Activated CD8-positive, alpha-beta T cell treated with anti-CD3 and anti-CD28 coated beads for 36 hours (primary cell): ENCODE measurements at places on chromosomes 4 and X. TPM values are rescaled to one million over a fixed set of nuclear protein-coding genes. Genes with fewer than 3 reads are reported as not detected.

AFP gene
- total RNA-seq, result not detected

NR0B1 gene
- not detected for total RNA-seq

TAF7L gene
- total RNA-seq, result not detected

DNA sequence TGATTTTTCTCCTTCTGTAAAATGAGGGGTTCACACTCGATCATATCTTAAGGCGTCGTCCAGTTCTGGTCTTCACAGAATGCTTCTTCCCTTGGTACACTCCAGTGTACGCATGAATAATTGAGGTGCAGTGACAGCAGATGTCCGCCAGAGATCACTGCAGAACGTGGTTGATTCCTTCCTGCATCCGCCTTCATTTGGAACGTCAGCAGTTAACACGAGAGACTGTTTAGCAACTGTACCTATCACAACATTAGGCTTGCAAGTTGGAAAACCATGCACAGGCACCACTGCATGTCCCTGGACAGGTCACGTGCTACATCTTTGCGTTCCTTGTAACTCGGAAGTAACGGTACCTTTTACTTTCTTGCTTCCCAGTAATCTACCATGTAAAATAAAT lies 66.0 kb upstream of the GEMIN8 start:
- no peaks in the 10 kb centered on the region for H3K4me1 ChIP-seq
- H3K36me3 ChIP-seq, result no peaks in the 10 kb centered on the region
- peak; percentile 51 for DNase-seq

DNA sequence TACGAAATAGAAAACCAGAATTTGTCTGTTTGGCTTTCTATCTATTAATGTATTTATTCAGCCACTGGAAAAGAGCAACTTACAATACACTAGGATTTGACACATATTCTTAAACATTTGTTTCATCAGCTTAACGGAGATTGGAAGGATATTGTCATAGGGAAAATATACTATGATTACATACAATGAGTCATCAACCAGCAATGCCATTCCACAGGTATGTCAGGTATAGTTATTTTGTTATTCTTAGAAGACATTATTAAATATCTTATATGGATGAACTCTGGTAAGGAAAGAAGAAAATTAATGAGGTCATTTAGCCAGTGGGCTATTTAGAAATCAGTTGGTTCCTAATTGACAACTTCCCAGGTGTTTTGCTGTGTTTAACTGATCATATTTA lies 926.6 kb downstream of the STIM2 start:
- no peaks in the 10 kb centered on the region for H3K4me1 ChIP-seq
- no peaks in the 10 kb centered on the region for H3K27me3 ChIP-seq
- H3K4me3 ChIP-seq, result no peak overlapping the region
- DNase-seq, result no peak

DNA sequence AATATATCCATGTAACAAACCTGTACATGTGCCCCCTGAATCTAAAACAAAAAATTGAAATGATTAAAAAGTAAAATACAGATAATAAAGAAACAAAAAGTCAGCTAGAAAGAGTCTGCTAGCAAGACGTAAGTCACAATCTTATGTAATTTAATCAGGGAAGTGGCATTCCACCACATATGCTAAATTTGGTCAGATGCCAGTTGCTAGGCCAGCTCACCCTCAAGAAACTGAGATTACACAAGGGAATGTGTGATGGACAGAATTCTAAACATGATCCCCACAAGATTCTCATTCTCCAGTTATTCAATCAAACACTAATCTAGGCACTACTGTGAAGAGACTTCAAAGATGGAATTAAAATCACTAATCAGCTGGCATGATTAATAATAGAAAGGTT lies 689.3 kb downstream of the CENPC start:
- no peaks in the 10 kb centered on the region for H3K27me3 ChIP-seq
- no peak overlapping the region for H3K4me3 ChIP-seq
- H3K27ac ChIP-seq, result no peak overlapping the region
- no peaks in the 10 kb centered on the region for H3K4me1 ChIP-seq
- H3K36me3 ChIP-seq, result no peaks in the 10 kb centered on the region

- no peak overlapping the region for H3K27ac ChIP-seq
- no peaks in the 10 kb centered on the region for H3K36me3 ChIP-seq
- no peak overlapping the region for H3K4me3 ChIP-seq
- H3K27me3 ChIP-seq, result no peaks in the 10 kb centered on the region
- DNase-seq, result no peak
These were observed 200.8 kb downstream of the SPATA18 start for GRCh38 chr4:52251864-52252263.

- peaks cover 14% of the 10 kb centered on the region for H3K4me1 ChIP-seq
- H3K36me3 ChIP-seq, result peaks cover 8% of the 10 kb centered on the region
- peak overlapping the region; percentile 78 for H3K27ac ChIP-seq
- no peak for DNase-seq
- no peaks in the 10 kb centered on the region for H3K27me3 ChIP-seq
These were observed 194.6 kb upstream of the STK26 start for GRCh38 chrX:131828482-131828881.

DNA sequence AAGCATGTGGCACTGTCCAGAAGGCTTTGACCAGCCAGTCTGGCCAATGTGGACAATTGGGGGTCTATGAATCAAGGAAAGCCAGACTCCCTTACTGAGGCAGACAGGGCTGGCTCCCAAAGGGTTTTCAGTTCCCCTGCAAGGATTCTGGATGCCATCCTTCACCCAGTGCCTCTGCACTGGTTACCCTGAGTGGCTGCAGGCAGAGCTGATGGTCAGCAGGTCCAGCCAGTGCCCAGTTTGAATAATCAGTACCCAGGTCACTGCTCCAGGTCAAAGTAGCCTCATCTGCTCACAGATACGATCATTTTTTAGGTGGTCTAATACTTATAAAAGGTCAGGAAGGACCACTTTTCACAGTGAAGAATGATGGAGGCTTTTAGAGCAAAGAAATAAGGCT lies 52.2 kb upstream of the MAMLD1 start:
- DNase-seq, result no peak
- no peaks in the 10 kb centered on the region for H3K4me1 ChIP-seq
- no peaks in the 10 kb centered on the region for H3K27me3 ChIP-seq
- H3K4me3 ChIP-seq, result no peak overlapping the region

DNA sequence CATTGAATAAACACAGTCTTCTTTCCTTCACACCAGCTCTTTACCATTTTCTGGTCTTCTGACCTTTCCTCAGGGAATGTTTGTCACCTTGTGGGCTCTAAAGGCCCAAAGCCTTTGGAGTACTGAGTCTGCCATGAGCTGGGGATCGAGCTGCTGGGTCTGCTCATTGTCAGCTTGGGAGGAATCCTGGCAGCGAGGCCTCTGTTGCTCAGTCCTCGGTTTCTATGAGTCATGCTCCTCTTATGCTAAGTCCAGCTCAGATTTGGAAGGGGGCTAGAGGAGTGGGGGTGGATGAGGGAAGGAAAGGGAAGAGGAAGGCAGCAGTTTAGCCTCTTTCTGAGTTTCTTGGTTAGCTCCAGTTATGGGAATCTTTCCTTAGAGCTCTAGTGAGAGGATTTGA lies 31.1 kb downstream of the NHSL2 start:
- peaks cover 1% of the 10 kb centered on the region for H3K27me3 ChIP-seq
- H3K36me3 ChIP-seq, result no peaks in the 10 kb centered on the region
- H3K27ac ChIP-seq, result no peak overlapping the region
- H3K4me3 ChIP-seq, result no peak overlapping the region
- no peaks in the 10 kb centered on the region for H3K4me1 ChIP-seq

DNA sequence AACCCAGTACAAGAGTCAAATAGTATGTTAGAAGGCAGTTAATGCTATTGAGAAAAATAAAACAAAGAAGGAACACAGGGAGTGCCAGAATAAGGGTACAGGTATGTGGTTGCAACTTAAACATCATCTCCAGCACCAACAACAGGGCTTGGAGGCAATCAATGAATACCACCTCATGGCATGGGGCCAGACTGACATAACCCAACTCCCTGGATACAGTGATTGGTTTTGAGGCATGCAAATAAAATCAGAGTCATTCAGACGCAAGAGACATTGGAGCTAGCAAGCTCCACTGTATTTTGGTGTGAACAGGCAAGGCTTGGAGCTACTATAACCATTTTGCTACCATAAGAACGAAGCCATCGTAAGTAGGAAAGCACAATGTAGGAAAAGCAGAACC lies 56.7 kb downstream of the PPP3CA start:
- no peaks in the 10 kb centered on the region for H3K36me3 ChIP-seq
- H3K4me1 ChIP-seq, result peaks cover 23% of the 10 kb centered on the region
- no peak overlapping the region for H3K27ac ChIP-seq

GRCh38 chr4:92184566-92184965 lies 119.2 kb upstream of the GRID2 start:
- H3K36me3 ChIP-seq, result no peaks in the 10 kb centered on the region
- DNase-seq, result no peak
- no peak overlapping the region for H3K4me3 ChIP-seq

- H3K4me1 ChIP-seq, result no peaks in the 10 kb centered on the region
- no peak for DNase-seq
- no peaks in the 10 kb centered on the region for H3K27me3 ChIP-seq
- no peaks in the 10 kb centered on the region for H3K36me3 ChIP-seq
These were observed 114.1 kb downstream of the MGST2 start for GRCh38 chr4:139779691-139780090.

DNA sequence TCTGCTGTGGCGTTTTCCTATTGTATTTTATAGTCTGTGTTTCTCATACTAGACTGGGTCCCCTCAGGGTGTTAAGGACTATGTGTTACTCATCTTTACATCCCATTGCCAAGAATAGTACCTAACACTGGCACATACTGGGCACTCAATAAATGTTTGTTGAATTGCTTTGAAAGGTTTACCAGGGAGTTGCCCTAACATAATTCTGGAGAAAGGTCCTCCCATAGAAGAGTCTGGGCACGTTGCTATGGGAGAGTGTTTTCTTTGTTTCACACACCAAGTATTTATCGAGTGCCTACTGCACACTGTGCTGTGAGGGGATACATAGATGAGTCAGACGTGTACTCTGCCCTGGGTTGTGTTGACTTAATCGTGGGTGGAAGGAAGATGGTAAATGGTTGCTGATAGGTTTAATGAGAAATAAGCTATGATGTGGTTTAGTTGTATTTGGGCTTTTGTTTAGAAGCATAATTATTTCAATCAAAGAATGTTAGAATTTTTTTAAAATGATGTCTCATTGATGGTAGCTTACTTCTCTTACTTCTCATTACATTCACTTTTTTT lies 42.9 kb downstream of the AFF1 start:
- peak; percentile 50 for DNase-seq
- H3K4me3 ChIP-seq, result no peak overlapping the region
- no peaks in the 10 kb centered on the region for H3K27me3 ChIP-seq

DNA sequence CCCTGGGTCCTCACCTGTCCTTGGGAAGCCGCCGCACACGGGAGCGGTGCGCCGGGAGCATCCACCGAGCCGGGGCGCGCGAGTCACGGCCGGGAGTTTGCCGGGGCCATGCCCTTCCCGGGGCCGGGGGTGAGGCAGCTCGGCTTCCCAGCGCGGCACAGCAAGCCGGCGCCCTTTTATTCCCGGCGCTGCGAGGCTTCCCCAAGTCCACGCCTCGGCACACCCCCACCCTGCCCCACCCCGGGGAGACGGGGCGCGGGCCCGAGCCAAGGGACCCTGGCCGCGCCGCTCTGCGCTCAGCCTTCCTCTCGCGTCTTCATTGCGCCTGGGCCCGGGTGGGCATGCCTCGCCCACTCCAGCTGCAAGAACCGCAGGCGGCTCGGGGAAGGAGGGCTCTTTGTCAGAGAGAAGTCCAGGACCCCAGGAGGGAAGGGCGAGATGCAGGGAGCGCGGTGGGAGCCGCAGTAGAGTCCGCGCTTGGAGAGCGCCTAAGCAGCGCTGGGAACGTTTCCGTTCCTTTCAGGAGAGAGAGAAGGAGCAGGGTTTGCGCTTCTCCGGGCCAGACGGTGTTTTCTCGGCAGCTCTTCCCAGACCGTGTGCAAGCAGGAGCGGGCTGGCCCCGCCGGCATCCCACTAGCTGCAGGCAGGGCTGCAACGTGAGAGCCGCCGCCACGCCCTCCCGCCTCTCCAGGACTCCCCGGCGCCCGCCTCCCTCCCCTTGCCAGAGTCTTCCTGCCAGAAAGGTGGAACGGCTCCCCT lies at the start of gene MXRA5:
MXRA5 (minus strand) TSS at position 152 of the 759 bp plus-strand sequence. CDS start 2,819 bp downstream, outside the sequence.
- H3K4me3 ChIP-seq, result no peak within 1 kb of the TSS
- no peak within 1 kb of the TSS for H3K27ac ChIP-seq
- no peak for DNase-seq
- no peaks in the 10 kb centered on the region for H3K36me3 ChIP-seq
- no peaks in the 10 kb centered on the region for H3K4me1 ChIP-seq

DNA sequence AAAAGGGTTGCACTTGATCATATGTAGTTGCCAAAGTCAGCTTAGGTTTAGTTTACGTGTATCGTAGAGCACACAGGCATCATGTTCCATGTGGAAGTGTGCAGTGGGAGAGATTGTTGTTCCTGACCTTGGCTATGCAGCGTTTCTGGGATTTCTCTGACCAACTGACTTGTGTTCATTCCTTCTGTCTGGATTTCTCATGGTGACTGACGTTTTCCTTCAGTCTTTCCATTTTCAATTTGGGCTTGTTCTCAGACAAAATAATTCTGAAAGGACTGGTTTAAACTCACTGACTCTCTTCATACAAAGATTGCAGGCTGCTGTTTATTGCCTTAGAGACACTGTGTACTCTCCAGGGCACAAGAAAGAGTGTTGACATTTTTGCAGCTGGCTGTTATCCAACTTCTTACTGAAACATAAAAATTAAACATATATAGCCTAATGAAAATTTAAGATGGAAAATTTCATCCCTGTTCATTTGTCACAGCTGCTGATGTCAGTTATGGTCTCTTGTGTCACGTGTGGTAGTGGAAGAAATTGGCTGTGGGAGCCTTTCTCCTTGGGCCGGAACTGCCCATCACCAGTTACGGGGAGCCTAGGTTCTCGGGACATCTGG lies 95.4 kb downstream of the TNIP2 start:
- DNase-seq, result no peak
- no peaks in the 10 kb centered on the region for H3K4me1 ChIP-seq
- H3K36me3 ChIP-seq, result peaks cover 29% of the 10 kb centered on the region
- no peak overlapping the region for H3K4me3 ChIP-seq
- no peaks in the 10 kb centered on the region for H3K27me3 ChIP-seq

- H3K27ac ChIP-seq, result no peak overlapping the region
- no peaks in the 10 kb centered on the region for H3K4me1 ChIP-seq
- no peaks in the 10 kb centered on the region for H3K27me3 ChIP-seq
- DNase-seq, result no peak
- H3K4me3 ChIP-seq, result no peak overlapping the region
- no peaks in the 10 kb centered on the region for H3K36me3 ChIP-seq
These were observed 566.5 kb upstream of the FRG1 start for GRCh38 chr4:189374176-189374575.

GRCh38 chrX:111180750-111181240 lies 84.8 kb downstream of the PAK3 start:
- no peak overlapping the region for H3K27ac ChIP-seq
- H3K27me3 ChIP-seq, result no peaks in the 10 kb centered on the region
- no peaks in the 10 kb centered on the region for H3K36me3 ChIP-seq
- H3K4me3 ChIP-seq, result no peak overlapping the region
- H3K4me1 ChIP-seq, result no peaks in the 10 kb centered on the region
- no peak for DNase-seq
